ENCODE measurements at places on chromosomes 3 and 15.

GRCh38 chr3:99823723-99824711, 6.4 kb downstream of the CMSS1 start:
- DNase-seq = no peak

DNA sequence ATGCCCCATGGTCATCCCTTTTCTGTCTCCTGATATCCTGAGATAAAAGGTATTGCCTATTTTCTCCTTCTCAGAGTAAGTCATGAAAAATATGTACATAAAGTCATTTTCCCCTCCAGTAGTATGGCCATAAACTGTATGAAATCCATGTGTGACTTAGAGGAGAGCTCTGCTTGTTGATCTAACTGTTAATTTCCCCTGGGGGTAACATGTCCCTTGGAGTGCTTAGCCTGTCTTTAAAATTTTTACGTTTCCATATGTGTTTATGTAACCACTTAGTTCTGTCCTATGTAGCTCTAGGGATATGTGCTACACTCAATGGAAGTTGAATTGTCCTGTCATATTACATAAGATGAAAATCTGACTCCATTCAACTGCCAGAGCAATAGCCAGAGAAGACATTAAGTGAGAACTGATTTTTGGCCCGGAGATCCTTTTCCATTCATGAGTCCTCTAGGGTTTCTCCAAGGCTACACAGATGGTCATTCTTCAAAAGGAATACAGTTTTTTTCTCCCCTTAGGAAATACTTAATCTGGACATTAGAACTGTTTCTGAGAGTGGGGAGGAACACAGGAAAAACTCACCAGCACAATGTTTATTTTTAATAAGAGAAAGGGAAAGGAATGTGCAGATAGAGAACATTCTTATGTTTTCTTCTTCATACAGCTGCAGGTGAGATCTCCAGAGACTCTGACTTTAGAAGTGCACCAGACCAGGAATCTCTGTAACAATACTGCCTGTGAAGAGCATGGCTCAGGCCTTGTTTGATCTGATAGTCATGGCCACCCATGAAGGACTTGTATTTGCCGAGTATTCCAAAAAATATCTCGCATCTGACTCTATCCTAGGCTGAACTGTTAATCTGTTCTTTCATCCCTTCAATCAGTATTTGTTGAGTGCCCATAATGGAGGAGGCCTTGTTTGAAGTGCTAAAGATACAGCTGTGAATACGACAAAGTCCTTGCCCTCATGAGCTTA, 29.8 kb upstream of the CLRN1 start:
- DNase-seq = no peak

GRCh38 chr15:41160639-41161315, 44.7 kb upstream of the INO80 start:
- DNase-seq = no peak

DNA sequence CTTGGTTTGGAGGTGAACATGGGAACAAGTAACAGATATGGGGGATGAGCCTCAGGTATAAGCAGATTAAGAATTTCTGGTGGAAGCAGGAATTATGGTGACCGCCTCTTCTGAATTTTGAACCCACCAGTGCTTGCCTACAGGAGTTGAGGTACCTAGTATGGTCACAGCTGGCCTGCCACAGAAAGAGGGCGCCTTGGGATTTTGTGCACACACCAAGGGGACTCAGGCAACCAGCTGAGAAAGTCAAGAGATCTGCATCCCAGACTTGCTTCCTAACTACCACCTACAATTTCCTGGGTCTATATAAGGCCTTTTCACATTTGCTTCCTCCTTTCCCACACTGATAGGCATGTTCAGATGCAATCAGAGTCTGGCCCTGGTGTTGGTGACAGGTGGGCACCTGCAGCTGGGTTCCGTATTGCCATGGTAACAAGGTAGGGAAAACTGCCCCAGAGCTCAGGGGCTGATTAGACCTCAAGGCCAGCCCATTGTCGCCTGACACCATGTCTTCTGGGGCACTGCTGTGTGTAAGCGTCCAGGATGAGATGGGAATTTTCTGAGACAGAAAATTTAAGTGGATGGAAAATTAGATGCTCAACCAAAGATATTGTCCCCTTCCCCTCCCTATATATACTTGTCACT, 75.9 kb upstream of the RASGRF1 start:
- DNase-seq = no peak

- DNase-seq = no peak
Observed at GRCh38 chr3:15501126-15501525, 20.4 kb downstream of the COLQ start.

GRCh38 chr15:28020644-28021043, 78.5 kb downstream of the OCA2 start:
- no peak for DNase-seq

GRCh38 chr15:39079296-39079847, 501.5 kb upstream of the THBS1 start:
- no peak for DNase-seq

DNA sequence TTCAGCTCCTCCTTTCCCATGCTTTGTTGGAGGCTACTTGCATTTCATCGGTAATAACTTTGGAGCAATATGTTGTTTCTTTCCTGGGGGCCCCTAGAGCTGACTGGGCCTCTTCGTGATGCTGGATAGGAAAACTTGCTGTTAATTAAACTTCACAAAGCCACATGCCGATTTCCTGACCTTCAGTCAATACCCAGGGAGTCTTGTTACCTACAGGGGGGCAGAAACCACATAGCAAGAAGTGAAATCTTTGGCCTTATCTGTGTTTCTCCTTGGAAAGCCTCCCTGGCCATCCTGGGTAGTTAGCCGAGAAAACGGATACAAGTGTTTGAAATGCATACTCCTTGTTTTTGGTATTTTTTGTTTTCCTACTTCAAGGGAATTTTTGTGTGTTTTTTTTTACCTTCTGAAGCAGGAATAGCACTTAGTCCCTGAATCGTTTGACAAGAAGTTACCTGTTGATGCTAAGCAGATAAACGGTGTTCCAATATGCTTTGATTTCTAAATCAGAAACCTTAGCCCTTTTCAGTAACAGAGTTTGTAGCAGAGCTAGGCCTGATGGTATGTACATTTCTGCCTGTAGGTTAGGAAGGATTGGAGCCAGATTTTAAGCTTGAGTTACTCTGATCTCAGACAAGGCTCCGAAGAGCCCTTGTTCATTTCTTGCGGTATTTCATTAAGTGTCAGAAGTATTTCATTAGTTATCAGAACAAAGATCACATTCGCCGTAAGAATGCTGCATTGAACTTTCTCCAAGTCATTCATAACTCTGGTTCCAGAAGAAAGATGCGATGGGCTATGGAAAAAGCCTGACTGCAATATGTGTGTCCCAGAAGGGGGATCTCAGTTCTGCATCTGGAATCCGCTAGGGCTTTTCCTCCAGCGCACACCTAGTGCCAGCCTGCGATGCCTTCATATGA, 111.5 kb downstream of the THSD4 start:
- DNase-seq = no peak

GRCh38 chr3:37556789-37557301, 304.8 kb upstream of the CTDSPL start:
- no peak for DNase-seq

GRCh38 chr3:101850246-101851051, 1.1 kb downstream of the NFKBIZ start:
- DNase-seq = no peak

Measured in NT2/D1 (cell line).